A172 (cell line): ENCODE measurements at places on chromosomes 1 and 21. TPM values are rescaled to one million over a fixed set of nuclear protein-coding genes. Genes with fewer than 3 reads are reported as not detected.

BGLAP gene
- total RNA-seq = 0.34 and 2.3 TPM in 2 replicates

DNA sequence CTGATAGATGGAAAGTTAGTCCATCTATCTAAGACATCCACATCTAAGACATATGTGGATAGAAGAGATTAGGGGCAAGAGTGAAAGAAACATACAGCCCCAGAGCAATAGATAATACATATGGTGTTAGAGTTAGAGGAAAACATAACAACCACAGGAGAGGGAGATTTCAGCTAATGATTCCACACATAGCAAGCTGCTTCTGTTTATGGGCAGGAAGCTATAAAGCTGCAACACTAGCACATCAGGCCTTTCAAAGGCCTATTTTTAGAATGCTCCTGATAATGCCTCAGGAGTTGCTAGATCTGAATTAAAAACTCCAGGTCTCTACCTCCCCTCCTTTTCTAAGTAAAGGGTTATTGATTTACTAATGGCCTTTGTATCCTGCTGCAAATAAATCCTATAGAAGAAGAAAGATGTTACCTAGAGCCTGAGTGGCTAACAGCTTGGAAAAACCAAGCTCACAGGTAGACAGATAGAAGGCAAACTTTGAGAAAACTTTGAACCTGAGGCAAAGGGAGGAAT is 36.1 kb downstream of the BRINP2 start:
- no peak for DNase-seq

DNA sequence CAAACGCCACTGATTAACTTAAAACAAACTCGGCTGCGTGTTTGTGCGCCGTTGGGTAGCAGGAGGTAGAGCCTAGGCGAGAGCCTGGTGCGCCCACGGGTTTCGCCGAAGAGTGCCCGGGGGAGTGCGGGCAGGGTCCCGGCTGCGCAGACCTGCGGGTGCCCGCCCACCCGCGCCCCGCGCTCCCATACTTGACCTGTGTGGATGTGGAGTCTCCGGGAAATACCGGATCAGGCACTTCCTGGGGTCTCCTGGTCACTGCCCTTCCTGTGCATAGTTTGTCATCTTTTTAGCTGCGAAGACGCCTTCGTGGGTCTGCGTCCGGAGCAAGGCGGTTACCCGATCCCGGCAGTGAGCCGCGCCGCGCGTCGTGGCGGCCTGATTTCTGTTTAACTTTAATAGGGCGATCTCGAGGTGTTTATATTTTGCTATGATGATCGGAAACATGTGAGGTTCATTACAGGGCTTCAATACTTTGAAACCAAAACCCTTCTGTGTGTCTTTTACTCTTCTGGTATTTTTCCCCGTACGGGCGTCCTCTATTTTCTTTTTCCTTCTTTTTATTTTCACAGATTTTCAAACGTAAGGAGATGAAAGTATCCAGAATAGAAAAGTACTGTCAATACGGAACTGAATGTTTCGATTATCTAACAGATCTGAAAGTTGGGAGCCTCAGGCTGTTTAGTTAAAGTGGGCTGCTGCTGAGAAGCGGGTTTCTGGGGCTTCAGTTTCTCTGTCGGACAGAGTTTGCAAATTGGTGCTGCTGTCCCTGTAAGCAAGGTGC is 15.2 kb downstream of the NR5A2 start:
- DNase-seq = no peak

- DNase-seq = no peak
These were observed 129.4 kb downstream of the RASAL2 start for GRCh38 chr1:178223289-178223688.

- peak; percentile 50 for DNase-seq
These were observed 75.6 kb upstream of the CNIH3 start for GRCh38 chr1:224540535-224540934.

DNA sequence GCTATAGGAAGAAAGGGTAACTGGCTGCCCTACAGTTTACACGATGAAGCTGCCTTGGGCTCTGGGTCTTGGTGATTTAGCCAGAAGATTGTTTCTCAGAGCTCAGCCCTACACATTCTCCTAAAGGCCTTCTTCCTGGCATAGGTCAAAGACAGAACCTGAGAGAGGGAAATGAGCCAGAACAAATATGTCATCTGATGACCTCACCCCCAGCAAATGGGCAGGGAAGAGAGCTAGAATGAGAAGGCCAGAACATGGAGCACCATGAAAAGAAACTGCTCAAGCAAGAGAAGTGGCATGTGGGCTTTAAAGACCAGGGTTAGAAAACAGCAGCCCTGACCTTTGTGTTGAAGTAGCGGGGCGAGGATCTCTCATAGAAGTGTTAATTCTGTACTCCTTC is 5.5 kb upstream of the ILDR2 start:
- DNase-seq = no peak

DNA sequence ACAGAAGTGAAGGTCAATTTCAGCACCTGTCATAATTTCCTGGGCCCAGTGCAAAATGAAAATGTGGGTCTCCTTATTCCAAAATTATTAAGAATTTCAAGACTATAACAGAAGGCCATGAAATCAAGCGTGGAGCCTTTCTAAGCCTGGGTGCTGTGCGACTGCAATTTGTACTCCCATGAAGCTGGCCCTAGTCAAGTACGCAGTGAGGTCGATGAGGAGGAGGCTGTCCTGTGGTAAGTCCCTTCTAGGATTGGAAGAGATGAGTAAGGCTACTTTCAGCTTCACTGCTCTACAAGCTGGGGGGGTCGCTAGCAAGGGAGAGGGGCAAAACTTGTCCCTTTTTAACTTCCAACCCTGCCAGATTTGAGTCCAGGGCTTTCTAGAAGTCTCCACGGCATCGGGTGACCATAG is 410 bp upstream of the NUDC start:
- no peak for DNase-seq

GRCh38 chr1:161505686-161506085 is 429 bp downstream of the FCGR2A start:
- DNase-seq = no peak

DNA sequence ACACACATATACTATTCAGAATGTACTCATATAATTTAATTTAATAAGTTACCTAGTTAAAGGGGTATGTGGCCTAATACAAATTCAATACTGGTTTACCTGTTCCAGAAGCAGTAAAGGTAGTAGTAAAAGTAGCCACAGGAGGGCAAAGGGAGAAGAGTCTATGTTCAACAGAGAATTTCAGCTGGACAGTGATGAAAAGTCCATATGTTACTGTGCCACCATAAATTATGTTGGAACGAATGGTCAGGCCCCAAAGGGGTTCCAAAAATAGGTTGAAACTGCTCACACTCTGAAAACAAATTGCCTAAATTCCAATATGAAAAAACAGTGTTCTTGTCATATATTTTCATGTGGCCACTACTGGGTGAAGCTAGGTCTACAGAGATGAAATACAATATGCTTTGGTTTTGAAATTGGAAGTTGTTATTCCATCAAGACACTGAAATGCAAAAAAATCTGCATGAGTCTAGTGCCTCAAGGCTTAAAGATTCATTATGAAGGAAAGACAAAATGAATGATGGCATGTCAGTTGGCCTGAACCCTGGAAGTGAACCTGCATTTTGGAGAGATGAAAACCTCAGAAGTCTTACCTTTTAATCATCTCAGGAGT is 78.4 kb downstream of the GPATCH2 start:
- DNase-seq = no peak

DNA sequence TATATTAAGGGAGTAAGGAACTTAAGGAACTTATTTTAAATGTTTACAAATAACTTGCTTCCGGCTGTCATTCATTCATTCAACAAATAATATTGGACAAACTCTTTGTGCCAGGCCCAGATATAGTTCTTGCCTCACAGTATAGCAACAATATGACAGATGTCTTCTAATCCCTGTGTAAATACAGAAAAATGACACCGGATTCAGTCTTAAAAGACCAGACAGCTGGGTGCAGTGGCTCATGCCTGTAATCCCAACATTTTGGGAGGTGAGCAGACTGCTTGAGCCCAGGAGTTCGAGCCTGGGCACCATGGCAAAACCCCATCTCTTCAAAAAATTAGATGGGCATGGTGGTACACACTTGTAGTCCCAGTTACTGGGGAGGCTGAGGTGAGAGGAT is 23.7 kb downstream of the EIF2B3 start:
- DNase-seq = no peak

- DNase-seq = no peak
These were observed 26.1 kb upstream of the PSMG1 start for GRCh38 chr21:39209334-39209688.

DNA sequence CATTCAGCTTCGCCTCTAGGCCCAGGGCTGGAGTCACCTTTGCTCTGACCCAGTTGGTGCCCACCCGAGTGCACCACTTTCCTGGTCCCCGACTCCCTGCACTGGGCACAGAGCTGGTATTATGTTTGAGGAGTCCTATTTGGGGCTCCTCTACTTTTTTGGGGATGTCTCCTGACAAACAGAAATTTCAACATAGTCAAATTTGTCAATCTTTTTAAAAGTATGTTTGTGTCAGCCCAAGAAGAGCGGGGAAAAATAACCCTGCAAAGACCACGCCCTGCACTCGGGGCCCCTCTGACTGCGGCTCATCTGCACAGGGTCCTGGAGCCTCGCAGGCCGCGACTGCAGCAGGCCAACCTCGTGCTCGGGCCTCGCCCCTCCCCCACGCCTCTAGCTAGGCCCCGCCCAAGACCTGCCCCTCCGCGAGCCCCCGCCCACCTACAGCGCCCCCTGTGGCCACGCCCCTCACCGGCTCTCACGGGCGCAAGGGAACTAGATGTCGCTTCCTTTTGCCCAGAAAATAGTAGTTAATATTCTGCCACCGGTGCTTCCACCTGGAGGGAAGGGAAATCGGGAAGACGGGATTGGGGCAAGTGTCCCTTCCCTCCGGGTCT is 11.4 kb downstream of the FAM229A start:
- no peak for DNase-seq

PLEKHA6 gene
- total RNA-seq = 0.02 and 0.17 TPM in 2 replicates

CYP4A11 gene
- total RNA-seq = not detected in 2 replicates

- no peak for DNase-seq
These were observed 61.4 kb upstream of the ZNF648 start for GRCh38 chr1:182122913-182123260.

GRCh38 chr1:46131712-46132528 is 509 bp downstream of the PIK3R3 start:
- DNase-seq = peak; percentile 27

- no peak for DNase-seq
These were observed 99.4 kb upstream of the VAMP3 start for GRCh38 chr1:7671676-7672075.

DNA sequence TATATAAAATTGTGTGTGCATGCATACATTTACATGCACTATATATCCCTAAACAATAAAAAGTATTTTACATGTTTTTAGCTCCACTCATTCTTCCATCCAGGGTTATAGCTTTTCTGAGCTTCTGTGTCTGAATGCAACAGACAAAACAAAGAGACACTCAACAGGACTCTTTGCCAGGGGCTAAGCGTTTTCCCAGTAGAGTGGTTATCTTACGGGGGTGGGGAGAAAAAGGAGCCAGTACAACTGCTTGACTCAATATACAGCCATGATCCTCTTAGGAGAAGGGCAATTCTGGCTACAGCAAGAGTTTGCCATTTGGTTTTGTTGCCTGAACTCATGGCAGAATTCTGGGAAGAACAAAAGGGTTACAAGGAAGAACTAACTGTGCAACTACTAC is 14.6 kb upstream of the PPP2R5A start:
- DNase-seq = no peak

- DNase-seq = no peak
These were observed 3.0 kb downstream of the SRP9 start for GRCh38 chr1:225780630-225781029.

- no peak for DNase-seq
These were observed 79.6 kb upstream of the BMP8A start for GRCh38 chr1:39411526-39412478.

DNA sequence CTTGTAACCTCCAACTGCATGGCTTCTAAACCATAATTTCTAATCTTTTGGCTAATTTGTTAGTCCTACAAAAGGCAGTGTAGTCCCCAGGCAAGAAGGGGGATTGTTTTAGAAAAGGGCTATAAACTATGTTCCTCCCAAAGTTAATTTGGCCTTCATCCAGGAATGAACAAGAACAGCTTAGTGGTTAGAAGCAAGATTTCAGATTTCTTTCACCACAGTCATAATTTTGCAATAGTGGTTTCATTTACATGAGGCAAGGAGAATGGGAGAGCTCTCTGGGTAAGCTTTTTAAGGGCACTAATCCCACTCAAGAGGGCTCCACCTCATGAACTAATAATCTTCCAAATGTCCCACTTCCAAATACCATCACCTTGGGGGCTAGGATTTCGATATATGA is 1353.9 kb downstream of the NCAM2 start:
- no peak for DNase-seq

DNA sequence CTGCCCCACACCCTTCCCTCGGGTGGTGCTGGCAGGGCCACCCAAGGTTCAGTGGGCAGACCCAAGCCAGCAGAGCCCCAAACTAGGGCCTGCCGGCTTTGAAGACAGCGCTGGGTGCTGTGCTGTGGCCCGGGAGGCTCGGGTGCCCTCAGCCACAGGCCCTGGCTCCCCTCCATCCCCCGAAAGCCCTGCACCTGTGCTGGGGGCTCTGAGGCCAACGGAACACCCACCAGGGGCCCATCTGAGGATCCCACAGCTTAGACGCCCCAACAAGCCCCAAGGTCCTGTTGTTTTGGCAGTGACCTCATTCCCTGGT is 8.6 kb downstream of the ITGB2 start:
- no peak for DNase-seq

DNA sequence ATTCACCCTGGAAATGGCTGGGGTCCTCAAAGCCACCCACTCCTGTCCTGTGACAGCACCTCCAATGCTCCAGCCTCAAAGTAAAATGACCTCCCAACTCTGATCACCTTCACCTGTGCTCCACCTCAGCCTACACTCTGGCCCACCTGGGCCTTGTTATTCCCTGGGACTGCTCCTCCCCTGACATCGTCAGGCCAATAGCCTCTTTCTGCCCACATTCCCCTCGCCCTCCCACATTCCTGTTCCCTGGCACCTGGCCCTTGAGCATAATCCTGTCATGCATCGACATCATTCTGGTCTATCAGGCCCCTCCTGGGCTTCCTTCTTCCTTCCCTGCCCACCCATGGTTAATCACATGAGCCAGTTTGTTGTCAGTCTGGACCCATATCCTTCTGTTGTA is 13.2 kb upstream of the BCAR3 start:
- peak; percentile 67 for DNase-seq
